GM12892 (cell line): ENCODE measurements at places on chromosomes 16 and 17.

DNA sequence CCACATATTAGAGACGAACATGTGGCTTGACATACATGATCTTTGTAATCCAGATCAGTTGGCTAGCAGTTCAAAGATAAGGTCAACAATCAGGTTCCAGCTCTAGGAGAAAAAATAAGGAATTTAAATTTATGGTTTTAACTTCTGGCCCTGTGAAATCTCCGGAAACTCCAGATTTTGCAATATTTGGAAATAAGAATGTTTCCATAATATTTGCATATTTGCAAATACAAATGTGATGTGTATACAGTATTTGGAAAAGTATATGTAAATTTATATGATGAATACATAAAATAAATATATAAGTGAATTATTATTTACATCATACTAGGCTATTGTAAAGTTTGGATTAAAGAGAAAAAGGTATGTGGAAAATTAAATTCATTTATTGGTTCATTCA lies 97.1 kb downstream of the KCNJ2 start:
- no peak for DNase-seq

DNA sequence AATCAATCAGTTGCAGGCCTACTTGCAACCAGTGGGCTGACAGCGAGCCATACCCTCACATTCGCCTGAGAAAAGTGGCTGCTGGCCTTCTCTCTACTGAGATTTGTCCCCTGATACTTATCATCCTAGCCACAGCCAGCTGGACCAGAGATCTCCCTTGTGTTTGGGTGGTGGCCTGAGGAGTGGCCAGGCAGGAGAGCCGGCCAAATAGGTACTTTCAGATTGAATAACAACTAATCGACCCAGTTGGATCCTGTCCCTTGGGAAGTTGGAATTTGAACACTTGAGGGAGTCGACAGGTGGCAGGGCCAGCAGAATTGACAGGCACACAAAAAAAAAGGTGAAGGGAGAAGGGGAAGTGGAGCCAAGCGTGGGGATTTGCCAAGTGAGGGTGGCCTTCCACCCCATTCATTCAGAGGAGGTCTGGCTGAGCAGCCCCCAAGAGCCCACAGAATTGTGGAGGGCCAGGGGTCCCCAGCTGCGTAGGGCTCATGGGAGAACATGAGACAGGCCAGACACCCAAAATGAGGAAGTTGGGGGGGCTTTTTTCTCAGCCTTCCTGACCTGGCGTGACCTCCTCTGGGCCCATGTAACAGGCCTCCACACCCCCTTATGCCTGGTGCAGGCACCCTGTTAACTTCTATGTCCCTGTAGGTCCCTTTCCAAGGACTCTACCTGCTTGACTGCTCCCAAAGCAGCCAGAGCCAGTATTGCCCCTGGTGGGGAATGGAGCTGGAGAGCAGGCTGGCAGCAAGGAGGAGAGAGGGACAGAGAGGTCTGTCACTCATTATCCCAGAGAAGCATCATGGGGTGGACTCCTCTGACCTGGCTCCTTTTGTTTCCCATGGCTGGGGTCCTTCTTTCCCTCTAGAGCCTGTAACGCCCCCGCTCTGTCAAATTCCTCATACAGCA lies 2.9 kb upstream of the RANGRF start:
- DNase-seq, result no peak

- DNase-seq, result no peak
Observed at GRCh38 chr16:89216315-89217137, 977 bp upstream of the ZNF778 start.

GRCh38 chr16:55778757-55779156 lies 54.1 kb downstream of the CES1 start:
- no peak for DNase-seq

DNA sequence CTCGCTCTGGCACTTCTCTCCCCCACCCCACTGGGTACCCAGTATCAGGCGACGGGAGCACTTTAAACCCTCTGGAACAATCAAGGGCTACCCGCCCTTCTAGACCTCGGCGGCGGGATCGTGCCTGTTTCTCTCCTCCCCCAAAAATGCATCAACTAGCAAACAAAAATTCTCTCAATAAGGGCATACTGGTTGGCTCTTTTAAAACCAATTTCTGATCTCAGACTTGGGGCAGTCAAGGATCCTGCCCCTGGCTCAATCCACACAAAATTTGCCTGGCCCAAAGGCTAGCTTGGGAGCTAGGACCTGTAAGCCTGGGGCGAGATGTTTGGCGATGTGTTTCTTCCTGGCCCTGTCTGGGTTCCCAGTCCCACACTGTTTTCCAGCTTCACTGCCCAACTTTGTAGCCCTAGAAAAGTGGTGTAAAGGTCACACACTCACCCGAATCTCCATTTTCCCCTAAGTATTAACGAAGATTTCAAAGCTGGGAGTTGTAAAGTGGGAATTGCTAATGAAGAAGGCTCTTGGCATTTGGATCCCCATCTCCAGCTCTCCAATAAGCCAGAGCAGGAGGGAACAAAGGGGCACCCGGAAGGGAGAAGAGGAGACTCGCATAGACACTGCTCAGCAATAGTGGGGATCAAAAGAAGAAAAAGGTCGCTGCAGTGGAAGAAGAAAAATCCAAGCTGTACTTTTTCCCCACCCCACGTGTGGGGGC lies 14.4 kb upstream of the HOXB2 start:
- no peak for DNase-seq

DNA sequence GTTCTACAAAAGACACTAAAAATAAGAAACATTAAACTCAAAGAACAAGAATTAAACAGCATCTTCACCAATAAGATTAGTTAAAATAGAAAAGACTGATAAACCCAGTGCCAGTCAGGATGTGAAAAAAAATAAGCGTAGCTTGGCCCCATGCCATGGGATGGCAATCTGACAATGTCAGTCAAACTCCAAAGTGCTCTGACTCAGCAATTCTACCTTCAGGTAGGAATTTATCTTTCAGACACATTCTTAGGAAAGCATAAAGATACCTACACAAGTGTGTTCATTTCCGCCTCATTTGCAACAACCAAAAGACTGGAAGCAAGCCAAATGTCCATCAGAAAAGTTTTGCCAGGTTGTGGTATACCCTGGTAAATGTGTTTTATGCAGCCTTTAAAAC lies 9.1 kb upstream of the MPO start:
- DNase-seq, result no peak

DNA sequence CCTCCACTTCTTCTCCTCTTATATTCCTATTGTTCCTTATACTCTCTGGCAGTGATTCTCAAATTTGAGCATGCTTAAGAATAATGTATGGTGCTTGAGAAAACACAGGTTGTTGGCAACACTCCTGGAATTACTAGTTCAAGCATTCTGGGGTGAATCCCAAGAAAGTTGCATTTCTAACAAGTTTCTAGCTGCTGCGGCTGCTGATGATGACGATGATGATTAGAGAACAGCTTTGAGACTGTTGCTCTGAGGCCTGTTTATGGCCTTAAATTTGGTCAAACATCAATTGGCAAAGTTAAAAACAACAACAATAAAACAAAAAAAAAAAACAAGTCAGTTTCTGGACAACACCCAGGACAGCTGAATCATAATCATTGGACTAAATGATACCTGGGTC lies 961.9 kb downstream of the CDH11 start:
- no peak for DNase-seq

DNA sequence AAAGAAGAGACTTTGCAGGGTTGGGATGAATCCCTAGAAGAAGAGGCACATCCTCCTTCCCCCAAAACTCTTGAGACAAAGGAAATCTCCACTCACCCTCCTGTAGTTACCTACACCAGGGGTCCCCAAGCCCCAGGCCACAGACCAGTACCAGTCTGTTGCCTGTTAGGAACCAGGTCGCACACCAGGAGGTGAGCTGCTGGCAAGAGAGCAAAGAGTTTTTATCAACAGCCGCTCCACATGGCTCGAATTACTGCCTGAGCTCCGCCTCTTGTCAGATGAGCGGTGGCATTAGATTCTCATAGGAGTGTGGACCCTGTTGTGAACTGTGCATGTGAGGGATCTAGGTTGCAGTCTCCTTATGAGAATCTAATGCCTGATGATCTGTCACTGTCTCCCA lies 98.9 kb downstream of the CCT6B start:
- DNase-seq, result no peak

GRCh38 chr17:10738521-10739258 lies 8.9 kb upstream of the TMEM220 start:
- DNase-seq, result no peak

DNA sequence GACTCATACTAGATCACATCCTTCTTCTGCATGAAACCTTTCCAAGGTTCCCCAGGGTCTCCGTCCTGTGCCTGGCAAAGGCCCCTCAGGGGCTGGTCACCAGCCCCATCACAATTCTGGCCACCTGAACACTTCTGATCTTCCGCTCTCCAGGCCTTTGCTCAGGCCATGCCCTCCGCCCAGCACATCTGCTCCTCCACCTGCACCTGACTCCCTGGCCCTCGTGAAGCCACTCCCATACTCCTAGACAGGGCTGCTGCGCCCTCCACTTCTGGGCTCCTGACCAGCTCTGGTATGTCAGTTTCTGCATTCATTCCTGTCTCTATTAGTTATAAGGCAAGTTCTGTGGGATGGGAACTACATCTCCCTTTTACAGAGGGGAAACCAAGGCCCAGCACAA lies 1.9 kb upstream of the MYL11 start:
- DNase-seq, result no peak

GRCh38 chr17:45789874-45790273 lies 5.8 kb downstream of the CRHR1 start:
- no peak for DNase-seq

GRCh38 chr16:88467541-88467944 lies 14.5 kb downstream of the ZFPM1 start:
- DNase-seq, result no peak

DNA sequence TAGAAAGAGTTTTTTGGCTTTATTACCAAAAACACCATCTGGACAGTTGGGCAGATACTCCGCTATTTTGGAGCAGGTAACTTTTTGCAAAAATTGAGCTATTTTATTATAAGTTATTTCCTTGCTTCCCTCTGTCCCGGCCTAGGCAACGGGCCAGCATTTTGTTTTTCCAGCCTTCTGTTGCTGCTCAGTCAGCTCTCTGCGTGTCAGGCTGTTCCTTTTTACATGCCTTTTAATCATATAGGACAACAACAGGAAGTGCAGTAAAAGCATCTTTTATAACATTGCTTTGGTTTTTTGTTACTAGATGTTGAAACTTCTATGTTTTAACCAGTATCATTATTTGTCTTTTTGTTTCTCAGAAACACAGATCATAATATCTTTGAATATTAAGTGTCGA lies 30.4 kb downstream of the PPM1D start:
- DNase-seq, result no peak

GRCh38 chr16:79165506-79165905 lies 435.0 kb downstream of the MAF start:
- DNase-seq, result no peak

DNA sequence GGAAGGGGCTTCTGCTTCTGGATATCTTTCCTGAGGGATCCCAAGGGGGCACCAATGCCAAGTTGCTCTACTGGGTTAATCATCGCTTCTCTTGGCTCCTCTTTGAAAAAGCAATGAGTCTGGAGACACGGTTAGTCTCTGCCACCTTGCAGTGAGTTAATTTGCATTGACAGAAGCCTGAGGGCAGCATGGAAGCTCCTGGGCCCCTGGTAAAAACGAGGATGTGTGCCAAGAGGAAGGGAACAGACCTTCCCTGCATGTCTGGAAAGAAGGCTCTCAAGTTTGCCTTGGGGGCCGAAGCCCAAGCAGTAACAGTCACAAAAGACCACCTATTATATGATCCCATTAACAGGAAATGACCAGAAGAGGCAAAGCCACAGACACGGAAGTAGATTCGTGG lies 86.7 kb downstream of the IRX5 start:
- no peak for DNase-seq

- DNase-seq, result no peak
Observed at GRCh38 chr17:67050066-67050465, 5.7 kb downstream of the CACNG1 start.

GRCh38 chr17:57940653-57941329 lies 14.4 kb downstream of the CUEDC1 start:
- DNase-seq, result no peak

GRCh38 chr16:82199209-82199608 lies 29.2 kb upstream of the MPHOSPH6 start:
- DNase-seq, result no peak

DNA sequence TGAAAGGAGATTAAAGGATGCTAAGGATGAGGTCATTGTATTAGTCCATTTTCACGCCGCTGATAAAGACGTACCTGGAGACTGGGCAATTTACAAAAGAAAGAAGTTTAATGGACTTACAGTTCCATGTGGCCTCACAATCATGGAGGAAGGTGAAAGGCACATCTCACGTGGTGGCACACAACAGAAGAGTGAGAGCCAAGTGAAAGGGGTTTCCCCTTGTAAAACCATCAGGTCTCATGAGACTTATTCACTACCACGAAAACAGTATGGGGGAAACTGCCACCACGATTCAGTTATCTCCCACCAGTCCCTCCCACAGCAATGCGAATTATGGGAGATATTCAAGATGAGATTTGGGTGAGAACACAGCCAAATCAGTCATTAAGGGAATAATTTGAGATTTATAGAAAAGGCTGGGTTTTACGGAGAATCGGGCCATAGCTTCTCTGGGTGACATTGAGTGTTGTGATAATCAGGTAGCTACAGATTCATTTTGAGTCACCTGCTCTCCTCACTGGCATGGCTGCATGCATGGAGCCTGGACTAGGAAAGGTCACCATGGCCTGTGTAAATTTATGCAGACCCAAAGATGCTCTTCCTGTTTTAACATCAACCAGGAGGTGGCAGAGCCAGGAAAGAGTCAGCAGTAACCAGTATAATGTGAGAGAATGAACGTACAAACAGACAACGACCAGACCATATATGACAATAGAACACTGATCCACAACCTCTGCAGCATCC lies 40.5 kb upstream of the DYNLRB2 start:
- no peak for DNase-seq

GRCh38 chr16:11152677-11153331 lies 103.2 kb downstream of the SOCS1 start:
- no peak for DNase-seq

GRCh38 chr17:18004884-18005305 lies 32.2 kb downstream of the DRC3 start:
- DNase-seq, result no peak

DNA sequence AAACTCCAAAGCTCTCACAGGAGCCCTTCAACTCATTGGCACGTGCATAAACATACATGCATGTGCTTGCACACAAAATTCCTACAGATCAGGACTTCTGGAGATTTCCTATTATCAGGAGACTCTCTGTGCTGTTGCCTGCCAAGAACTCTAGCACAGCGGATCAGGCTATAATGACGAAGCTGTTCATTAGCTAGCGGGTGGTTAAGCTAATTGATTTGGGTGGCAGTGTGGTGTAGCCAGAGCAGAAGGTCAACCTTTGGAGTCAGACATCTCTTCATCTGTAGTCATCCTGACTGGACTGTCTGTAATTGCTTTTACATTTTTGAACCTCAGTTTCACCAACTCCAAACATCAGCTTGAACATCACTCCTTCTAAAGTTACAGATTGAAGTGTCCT lies 69.0 kb downstream of the KIF2B start:
- no peak for DNase-seq
